Spleen (tissue), 13 donors: ENCODE measurements at places on chromosomes 7 and 10. TPM values are rescaled to one million over a fixed set of nuclear protein-coding genes. Genes with fewer than 3 reads are reported as not detected.

GRCh38 chr7:45880433-45880860, 7.6 kb upstream of the CCDC201 start:
- no peak for DNase-seq
- no peak overlapping the region for H3K4me3 ChIP-seq
- no peaks in the 10 kb centered on the region for H3K36me3 ChIP-seq
- no peaks in the 10 kb centered on the region for H3K27me3 ChIP-seq

- no peaks in the 10 kb centered on the region for H3K27me3 ChIP-seq
- no peaks in the 10 kb centered on the region for H3K36me3 ChIP-seq
- H3K27ac ChIP-seq, result no peak overlapping the region
- H3K4me1 ChIP-seq, result no peaks in the 10 kb centered on the region
Measured at GRCh38 chr7:53470336-53470970, 435.0 kb downstream of the POM121L12 start.

DNA sequence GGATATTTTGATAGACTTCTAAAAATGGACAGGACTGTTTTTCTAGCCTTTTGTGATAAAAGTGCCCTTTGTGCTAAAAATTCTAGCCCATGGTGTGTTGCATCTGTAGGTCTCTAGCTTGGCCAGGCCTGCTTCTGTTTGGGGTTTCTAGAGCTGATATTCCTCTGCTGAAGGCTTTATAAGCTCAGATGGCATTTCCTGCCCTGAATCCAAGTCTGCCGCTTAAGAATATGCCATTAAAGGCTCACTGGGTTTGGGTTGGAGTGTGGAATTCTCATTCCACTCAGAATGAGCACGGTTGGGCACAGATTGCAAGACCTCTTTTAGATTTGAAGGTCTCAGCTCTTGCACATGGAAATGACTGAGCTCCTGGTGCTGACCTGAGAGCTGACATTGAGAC, 49.4 kb upstream of the IGFBP3 start:
- H3K4me1 ChIP-seq, result no peaks in the 10 kb centered on the region
- H3K36me3 ChIP-seq, result no peaks in the 10 kb centered on the region
- H3K27ac ChIP-seq, result no peak overlapping the region
- DNase-seq, result no peak
- H3K4me3 ChIP-seq, result no peak overlapping the region

- no peak for DNase-seq
- H3K27ac ChIP-seq, result no peak overlapping the region
- no peaks in the 10 kb centered on the region for H3K4me1 ChIP-seq
- H3K4me3 ChIP-seq, result no peak overlapping the region
Measured at GRCh38 chr10:89575031-89575430, 39.6 kb upstream of the SLC16A12 start.

DNA sequence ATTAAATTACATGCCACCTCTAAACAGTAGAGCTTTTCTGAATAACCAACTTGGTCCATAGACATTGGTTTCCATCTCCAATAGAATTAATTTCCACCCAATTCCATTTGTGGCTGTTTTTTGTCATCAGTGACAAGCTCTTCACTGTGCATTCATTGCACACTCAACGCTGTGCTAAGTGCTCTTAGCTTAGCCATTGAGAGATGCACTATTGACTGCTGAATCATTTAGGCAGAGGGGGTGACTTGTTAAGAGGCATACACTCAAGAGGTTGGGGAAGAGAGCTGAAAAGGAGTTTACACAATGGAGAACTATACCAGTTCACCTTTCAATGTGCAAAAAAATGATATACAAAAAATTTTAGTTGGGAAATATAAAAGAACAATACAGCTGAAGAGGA, 31.9 kb upstream of the CBLL1 start:
- H3K4me1 ChIP-seq, result no peaks in the 10 kb centered on the region
- H3K36me3 ChIP-seq, result no peaks in the 10 kb centered on the region
- no peaks in the 10 kb centered on the region for H3K27me3 ChIP-seq

DNA sequence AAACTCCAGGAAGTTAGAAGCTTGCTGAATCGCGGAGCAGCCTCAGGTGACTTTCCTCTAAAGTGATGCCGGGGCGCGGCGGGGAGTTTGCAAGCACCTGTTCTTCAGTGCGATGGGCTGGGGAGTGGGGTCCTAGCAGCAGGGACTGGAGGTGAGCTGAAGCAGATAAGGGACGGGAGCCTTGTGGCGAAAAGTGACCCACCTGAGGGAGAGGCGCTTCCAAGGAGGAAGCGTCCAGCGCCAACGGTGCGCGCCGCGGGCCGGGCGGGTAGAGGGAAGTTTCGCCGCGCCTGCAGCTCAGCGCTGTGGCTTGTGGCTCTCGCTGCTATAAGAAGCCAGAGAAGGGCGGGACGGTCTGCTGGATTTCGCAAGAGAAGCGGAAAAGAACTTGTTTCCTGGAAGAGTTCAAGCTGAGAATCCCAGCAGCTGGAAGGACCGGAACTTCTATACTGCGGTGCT, at the start of gene STEAP4:
Gene STEAP4, minus strand, starts transcription at position 305 of the 459 bp plus-strand sequence. CDS start 22,625 bp downstream, outside the sequence.
- no peaks in the 10 kb centered on the region for H3K36me3 ChIP-seq
- peak within 1 kb of the TSS; percentile 62 for H3K4me3 ChIP-seq
- peak; percentile 93 for DNase-seq
- no peak within 1 kb of the TSS for H3K27ac ChIP-seq
- H3K27me3 ChIP-seq, result peaks cover 28% of the 10 kb centered on the region

The OPALIN gene
- not detected for total RNA-seq

The CFAP43 gene
- total RNA-seq, result not detected

The MAD1L1 gene
- 51.0 TPM for total RNA-seq

The CALY gene
- total RNA-seq, result 1.3 TPM
